ENCODE measurements at places on chromosomes 7 and 10.

GRCh38 chr7:13024121-13024674 is 336.8 kb downstream of the ARL4A start:
- no peak for DNase-seq

DNA sequence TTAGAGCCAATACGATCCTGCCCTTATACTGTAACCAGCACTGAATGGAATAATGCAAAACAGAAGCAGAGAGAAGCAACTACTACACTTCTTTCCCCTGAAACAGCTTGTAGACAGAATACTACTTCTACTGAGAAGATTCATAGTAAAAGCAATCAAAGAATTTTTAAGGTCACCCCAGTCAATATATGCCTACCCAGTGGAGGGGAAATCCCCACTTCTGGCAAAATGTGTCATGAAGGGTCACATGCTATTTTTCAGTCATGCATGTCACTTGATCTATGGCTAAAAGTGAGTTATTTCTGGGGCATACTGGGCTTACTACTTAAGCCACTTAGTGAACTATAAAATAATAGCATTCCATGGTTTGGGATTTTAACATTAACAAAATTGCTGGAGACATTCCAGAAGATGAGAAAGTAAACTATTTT is 25.6 kb downstream of the IRF5 start:
- DNase-seq, result no peak

- no peak for DNase-seq
Observed at GRCh38 chr10:114541081-114541796, 116.8 kb downstream of the ABLIM1 start.

GRCh38 chr7:157614457-157615020 is 277.7 kb downstream of the DNAJB6 start:
- DNase-seq, result no peak

- DNase-seq, result no peak
Observed at GRCh38 chr10:836782-837181, 94.7 kb downstream of the LARP4B start.

GRCh38 chr10:124731551-124731950 is 12.6 kb downstream of the FAM53B start:
- no peak for DNase-seq

DNA sequence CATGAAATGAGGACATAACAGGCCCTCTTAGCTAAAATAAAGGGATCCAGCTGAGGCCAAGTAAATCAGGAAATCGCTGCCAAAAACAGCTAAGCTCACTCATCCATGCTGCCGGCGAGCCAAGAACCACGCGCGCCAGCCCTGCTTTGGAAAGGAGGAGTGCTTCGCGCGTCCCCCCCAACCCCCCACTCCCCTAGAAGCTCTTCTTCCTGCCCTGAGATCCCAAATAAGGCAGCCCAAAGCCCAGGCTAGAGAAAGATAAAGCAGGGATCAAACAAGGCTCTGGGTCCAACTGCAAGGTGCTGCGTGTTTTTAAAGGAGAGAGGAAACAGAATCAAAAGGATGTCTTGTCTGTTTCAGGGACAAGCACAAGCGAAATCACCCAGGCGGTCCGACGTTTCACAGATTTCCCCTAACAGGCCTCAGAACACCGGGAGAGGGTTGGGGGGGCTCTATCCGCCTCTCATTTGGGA is 168.3 kb upstream of the AUTS2 start:
- no peak for DNase-seq

DNA sequence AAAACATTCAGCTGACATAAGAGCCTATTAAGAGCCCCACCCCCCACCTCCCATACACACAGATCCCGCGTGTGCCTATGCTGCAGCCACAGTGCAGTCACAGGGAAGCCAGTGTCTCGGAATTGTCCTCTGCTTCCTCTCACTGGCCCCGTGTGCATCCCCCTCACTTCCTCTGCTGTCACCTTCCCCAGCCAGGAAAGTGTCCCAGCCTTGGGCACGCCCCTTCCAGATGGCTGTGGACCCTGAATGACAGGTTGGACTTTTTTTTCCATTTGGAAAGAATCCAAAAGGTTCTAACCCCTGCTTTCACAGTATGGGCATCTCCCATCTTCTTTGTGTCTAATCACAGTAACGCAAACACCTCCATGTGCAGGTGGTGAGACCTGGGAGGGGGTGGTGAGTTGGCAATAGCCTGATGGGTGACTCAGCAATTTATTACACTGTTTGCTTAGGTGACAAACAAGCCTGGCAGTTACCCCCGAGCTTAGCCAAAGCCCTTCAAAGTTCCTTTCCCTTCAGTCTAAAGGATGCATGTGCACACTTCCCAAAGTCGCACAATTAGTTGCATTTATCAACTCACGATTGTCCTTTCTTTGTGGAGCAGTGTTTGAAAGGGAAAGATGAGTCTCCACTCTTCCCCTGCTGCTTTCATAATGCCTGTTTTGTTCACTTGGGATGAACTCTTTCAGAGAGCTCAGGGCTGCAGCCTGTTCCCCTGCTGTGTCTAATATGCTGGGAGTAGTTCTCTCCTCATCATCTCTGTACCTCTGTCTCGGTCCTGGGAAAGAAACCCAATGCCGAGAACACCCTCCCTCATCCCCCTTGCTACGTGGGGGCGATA is 67.5 kb upstream of the EFCAB10 start:
- no peak for DNase-seq

- no peak for DNase-seq
Observed at GRCh38 chr7:158295966-158296797, 291.4 kb downstream of the PTPRN2 start.

GRCh38 chr10:110409926-110410325 is 87.8 kb upstream of the DUSP5 start:
- DNase-seq, result no peak

GRCh38 chr7:47739891-47740290 is 158.0 kb upstream of the TNS3 start:
- DNase-seq, result no peak

GRCh38 chr10:42753507-42754154 is 29.0 kb upstream of the BMS1 start:
- DNase-seq, result no peak

- no peak for DNase-seq
Observed at GRCh38 chr10:14416308-14416700, 85.6 kb upstream of the FRMD4A start.

GRCh38 chr7:20596653-20597052 is 18.8 kb upstream of the ABCB5 start:
- DNase-seq, result no peak

DNA sequence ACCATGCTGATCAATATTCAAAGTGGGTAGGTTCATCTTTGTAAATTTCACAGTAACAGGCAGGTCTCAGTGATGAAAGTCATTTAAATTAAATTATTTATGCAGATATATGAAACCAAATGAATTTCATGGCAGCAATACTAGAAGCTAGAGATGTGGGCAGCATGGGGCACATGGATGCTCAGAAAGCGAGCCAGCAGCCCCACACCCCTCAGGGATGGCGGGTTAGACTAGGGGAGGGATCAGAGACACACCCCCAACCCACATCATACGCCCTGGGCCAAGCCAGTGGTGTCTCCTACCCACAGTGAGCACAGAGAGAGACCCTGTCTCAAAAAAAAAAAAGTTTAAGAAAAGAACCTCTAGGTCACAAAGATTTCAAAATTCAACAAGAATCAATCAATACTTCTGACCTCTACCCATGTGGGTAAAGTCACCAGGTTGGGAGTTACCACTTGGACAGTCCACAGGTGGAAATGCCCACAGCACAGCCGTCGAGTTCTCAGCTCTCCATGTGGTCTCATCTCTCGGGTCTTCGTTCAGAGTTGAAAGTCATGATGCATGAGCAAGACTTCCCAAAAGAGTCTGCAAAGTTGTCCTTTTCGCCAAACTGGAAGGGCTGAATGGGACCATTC is 79.3 kb upstream of the PPP2R2D start:
- no peak for DNase-seq

GRCh38 chr7:113246738-113247137 is 128.4 kb upstream of the SMIM30 start:
- no peak for DNase-seq

DNA sequence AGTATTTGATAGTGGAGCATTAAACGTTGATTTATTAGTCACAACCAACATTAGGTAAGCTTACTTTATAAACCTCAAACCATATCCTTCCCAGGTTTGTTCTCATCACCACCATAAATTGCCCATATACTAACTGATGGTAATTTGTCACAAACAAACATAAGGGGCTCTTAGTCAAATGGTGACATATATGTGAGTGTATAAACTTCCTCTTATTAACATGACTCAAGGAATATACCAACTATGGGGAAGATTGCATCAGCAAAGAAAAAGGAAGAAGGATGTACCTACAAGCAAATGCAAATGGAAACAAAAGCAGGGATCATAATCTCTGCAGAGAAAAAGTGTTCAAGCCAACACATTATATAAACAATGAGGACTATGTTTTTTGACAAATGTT is 418.2 kb upstream of the AKR1E2 start:
- no peak for DNase-seq

- DNase-seq, result no peak
Observed at GRCh38 chr7:106231856-106232490, 52.8 kb downstream of the NAMPT start.

GRCh38 chr10:119535837-119536507 is 6.5 kb downstream of the RGS10 start:
- DNase-seq, result no peak

- DNase-seq, result no peak
Observed at GRCh38 chr7:71739520-71740173, 607.7 kb downstream of the GALNT17 start.

GRCh38 chr7:138166681-138167080 is 90.4 kb downstream of the AKR1D1 start:
- no peak for DNase-seq

GRCh38 chr10:612696-613095 is 76.8 kb downstream of the DIP2C start:
- DNase-seq, result no peak

- DNase-seq, result no peak
Observed at GRCh38 chr10:124605001-124605370, 139.2 kb downstream of the FAM53B start.

GRCh38 chr7:142371586-142372377 is 113.9 kb upstream of the PRSS58 start:
- DNase-seq, result no peak

GRCh38 chr10:127907411-127908105 is 655 bp downstream of the PTPRE start:
- no peak for DNase-seq

DNA sequence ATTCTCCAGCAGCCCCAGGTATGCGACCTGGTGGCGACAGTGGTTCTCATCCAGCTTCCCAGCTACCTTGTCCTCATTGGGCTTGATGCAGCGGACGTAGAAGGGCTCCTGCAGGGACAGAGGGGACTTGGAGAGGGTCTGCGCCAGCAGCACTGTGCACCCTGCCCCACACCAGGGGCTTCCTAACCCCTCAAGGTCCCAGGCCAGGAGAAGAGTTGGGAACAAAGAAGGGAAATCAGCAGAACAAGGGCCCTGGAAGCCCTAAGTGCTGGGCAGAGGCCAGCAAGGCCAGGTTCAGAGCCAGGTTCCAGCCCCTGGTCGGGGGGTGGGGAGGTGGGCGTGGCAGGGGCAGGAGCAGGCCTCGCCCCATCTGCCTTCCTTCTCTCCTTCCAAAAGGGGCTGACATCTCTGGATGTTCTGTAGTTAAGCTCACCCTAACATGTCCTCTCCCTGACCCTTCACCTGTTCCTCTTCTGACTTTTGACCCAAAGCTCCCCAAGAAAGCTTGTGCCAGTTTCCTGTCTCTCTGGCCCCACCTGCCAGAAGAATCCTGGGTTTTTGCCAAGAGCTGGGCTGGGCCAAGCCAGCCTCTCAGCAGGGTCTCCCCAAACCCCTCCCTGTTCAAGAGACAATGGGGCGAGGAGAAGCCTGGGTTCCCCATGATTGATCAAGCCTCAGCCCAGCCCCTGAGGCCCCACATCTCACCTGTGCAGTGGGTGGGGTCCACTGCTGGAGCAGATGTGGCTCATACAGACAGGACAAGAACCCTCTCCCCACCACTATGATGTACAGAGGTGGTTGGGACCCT is 11.9 kb downstream of the MYO1G start:
- DNase-seq, result no peak

- no peak for DNase-seq
Observed at GRCh38 chr10:22834471-22834870, 93.4 kb upstream of the ARMC3 start.

- DNase-seq, result no peak
Observed at GRCh38 chr7:73960548-73960947, 67.4 kb upstream of the ELN start.

- no peak for DNase-seq
Observed at GRCh38 chr10:23834091-23834490, 374.8 kb upstream of the KIAA1217 start.

DNA sequence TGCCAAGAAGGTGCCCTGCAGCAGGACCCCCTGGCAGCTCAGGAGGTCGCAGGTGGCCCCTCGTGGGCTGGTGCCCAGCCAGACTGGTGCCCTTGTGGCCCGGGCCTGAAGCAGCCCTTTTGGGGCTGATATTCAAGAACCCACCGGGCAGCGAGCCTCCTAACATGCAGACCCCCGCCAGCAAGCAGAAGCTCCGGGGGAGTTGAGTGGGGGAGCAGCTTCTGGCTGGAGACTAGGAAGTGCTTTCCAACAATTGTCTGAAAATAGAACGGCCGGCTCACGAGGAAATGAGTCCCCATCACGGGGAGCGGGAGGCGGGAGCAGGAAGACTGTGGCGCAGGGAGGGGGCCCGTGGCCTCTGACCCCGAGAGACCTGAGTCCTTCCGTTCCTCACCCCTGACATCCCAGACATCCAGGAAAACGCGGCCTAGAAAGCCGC is 9.5 kb upstream of the INTS1 start:
- DNase-seq, result no peak

GRCh38 chr10:128854204-128854603 is 612.8 kb upstream of the MGMT start:
- DNase-seq, result no peak

DNA sequence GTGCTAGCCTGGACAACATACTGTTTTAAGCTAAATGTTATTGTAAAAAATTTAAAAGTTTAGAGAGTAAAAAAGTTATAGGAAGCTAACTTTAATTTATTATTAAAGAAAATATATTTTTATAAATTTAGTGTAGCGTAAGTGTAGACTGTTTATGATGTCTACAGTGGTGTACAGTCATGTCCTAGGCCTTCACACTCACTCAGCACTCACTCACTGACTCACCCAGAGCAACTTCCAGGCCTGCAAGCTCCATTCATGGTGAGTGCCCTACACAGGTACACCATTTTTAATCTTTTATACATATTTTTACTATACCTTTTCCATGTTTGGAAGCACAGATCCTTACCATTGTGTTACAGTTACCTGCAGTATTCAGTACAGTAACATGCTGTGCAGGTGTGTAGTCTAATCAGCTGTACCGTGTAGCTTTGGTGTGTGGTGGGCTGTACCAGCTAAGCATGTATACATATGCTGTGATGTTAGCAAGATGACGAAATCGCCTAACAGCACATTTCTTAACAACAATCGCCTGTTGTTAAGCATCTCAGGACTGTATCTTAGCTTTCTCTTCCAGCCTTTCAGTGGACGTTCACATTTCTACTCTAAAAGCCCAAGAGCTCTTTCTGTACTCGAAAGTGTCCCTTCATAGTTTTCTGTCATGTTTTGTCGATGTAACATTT is 12.5 kb downstream of the RNF32 start:
- DNase-seq, result no peak

- no peak for DNase-seq
Observed at GRCh38 chr10:93346694-93347093, 135.4 kb downstream of the MYOF start.

GRCh38 chr7:142642316-142642715 is 107.0 kb upstream of the PRSS1 start:
- DNase-seq, result no peak

GRCh38 chr10:48772059-48772458 is 87.4 kb downstream of the WDFY4 start:
- DNase-seq, result no peak

GRCh38 chr7:157773361-157773760 is 436.6 kb downstream of the DNAJB6 start:
- DNase-seq, result no peak

GRCh38 chr7:2412587-2413201 is 9.3 kb downstream of the CHST12 start:
- DNase-seq, result no peak

All from esophagus squamous epithelium (tissue), 5 donors.